NCI-H510A treated with DMSO at 0.1 percent for 48 hours (cell line): ENCODE measurements at places on chromosomes 4 and X.
A peak's percentile ranks its signal among the peaks of the same experiment; 100 is the strongest.

DNA sequence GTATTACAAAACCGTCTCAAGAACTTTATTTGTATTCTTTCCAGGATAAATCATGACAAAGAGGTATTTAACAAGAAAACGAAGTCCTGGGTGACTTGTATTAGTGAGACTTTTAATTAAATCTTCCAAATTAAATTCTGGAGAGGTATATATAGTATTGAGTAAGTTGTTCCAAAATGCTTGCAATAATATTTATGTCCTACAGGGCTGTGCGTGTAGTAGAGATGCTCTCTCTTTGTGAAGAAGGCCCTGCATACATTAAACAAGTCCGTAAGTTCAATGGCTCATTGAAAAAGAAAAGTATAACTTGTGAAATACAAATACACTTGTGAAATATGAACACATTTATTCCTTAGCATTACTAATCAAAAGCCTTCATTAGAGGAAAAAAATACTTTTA, 211.4 kb downstream of the ARHGAP24 start:
- DNase-seq, result no peak

DNA sequence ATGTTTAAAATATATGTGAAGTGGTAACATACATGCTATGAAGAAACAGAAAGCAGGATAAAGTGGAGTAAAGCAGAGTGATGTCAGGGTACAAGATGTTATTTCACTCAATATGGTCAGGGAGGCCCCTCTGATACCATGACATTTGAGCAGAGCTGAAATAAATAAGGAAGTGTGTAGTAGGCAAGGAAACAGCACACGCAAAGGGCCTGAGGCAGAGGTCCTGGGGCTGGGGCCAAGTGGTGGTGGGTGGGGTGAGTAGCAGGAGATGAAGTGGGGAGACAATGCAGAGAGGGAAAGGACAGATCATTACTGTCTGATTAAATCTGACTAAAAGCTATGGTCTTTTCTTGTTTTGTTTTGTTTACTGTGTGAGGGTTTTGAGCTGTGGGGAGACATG, 61.1 kb downstream of the FAM13A start:
- DNase-seq, result no peak

DNA sequence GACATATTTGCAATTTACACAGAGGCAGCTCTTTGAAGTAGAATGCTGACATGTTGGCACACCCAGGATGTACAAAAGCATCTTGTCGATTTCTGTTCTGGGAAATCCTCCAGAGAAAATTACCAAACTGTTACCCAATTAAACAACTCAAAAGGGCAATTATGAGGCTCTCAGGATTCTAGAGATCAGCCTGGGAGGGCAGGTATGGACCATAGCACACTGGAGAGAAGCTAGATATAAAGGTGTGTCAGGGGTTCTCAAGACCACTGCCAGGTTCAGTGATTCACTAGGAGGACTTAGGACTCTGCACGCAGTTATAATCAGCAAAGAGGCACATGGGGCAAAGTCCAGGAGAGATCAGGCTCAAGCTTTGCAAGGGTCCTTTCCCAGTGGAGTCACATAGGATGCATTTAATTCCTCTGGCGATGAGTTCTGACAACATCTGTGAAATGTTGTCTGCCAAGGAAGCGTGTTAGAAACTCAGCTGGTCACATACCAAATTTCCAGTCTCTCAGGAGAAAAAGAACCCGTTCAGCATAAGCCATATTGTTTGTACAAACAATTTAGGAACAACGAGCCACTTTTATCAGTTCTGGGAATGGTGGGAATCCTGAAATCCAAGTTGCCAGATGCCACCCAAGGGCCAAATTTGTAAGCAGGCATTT, 100.8 kb downstream of the SYTL5 start:
- DNase-seq, result no peak

GRCh38 chrX:10922835-10923234, 188.3 kb upstream of the HCCS start:
- no peak for DNase-seq

DNA sequence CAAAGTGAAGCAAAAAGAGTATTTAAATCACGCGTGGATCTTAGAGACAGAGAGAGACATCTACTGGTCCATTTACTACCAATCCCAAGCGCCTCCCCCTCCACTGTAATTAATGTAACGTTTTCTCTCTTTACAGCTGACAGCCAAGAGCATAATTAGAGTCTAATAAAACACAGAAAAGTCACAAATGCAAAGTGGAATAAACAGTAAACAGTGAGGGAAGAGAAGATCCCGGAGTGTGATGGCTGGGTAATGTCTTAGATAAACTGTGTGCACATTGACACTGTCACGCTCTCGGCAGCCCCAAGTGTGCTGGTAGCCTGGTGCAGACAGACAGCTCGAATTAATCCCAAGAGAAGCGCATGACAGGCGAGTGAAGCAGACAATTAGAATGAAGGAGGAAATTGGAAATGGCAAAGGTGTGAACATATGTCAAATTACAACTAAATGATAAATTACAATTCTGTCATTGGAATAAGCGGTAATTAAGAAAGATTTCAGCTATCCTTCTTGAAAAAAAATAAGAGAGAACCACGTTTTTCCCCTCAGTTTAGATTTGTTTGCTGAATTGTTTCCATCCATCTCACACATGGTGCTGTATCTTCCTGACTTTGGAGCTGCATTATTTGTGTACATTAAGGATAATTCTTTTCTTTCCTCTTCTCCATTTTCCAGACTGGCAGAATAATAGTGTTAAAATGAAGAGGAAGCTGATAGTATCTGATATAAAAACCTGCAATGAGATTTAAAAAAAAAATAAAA, 100.1 kb downstream of the CXXC4 start:
- peak; percentile 55 for DNase-seq

- no peak for DNase-seq
Observed at GRCh38 chr4:173236301-173236700, 67.7 kb downstream of the GALNT7 start.

GRCh38 chr4:139655116-139655515, 10.5 kb upstream of the MGST2 start:
- no peak for DNase-seq

DNA sequence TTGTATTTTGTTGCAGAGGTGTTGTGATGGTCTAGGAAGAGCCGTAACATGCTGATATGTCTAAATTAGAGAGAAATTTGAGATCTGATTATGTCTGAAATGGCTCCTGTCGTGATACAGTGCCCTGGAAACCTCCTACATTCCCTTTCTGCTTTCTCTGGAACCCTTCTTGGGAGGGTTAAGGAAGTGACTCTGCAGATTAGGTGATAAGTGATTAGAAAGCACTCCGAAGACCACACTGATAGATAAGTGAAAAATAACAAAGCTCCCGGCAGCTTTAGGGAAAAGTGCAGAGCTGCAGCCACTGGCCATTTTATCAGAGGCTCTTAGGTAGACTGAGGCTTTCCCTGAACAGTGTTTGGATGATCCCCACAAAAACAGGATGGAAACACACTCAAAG, 110.6 kb downstream of the MGST2 start:
- DNase-seq, result no peak

GRCh38 chrX:119121341-119121740, 6.3 kb downstream of the KIAA1210 start:
- no peak for DNase-seq

DNA sequence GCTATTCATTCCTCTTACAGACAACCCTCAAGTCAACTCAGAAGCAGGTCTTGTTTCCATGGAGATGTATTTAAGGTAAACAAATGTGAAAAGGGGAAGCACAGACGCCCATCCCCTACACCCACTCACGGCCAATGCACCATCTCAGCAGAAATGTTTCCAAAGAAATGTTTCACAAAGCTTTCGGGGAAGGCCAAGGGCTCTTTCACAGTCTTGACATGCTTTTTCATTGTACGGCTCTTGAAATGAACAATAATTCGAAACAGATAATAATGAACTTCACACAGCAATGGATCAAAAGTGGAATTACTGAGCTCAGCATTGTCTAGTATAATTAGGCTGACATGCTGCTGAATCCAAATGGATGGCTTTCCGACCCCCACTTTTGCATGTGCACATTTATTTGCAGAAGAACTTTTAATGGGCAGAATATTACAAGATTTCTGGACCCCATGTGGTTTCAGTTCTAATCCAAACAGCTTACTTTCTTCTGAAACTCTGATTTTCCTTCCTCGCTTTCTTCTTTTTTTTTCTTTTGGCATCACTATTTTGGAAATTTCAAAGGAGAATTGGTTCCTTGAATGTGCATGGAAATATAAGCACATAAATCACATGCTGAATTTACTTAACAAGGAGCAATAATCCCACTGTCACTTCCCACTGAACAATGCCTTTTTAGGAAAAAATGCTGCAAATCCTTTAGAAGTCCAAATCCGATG, 160.9 kb downstream of the SMIM20 start:
- DNase-seq, result no peak

DNA sequence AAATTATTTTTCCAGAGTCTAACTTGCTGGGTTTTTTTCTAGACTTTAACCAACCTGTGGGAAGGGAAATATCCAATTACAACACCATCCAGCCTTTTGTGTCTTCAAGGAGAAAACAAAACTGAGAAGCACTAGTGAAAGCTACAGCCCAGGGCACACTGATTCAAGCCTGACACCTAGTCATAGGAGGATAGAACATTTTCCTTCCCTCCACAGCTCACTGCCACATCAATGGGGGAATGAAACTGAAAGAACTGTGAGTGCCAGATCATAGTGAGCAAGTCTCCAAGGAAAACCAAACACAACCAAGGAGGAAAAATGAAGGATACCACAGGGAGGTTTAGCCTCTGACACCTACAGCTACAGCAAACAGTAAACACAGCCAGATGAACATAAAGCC, 43.3 kb upstream of the MAGEA8 start:
- no peak for DNase-seq

GRCh38 chrX:126982158-126982557, 162.6 kb downstream of the PRR32 start:
- DNase-seq, result no peak

- peak; percentile 62 for DNase-seq
Observed at GRCh38 chr4:55396308-55397125, 760 bp downstream of the TMEM165 start.

- DNase-seq, result no peak
Observed at GRCh38 chrX:132004728-132005127, 18.4 kb upstream of the STK26 start.
